ENCODE measurements at places on chromosomes 12 and 14.

DNA sequence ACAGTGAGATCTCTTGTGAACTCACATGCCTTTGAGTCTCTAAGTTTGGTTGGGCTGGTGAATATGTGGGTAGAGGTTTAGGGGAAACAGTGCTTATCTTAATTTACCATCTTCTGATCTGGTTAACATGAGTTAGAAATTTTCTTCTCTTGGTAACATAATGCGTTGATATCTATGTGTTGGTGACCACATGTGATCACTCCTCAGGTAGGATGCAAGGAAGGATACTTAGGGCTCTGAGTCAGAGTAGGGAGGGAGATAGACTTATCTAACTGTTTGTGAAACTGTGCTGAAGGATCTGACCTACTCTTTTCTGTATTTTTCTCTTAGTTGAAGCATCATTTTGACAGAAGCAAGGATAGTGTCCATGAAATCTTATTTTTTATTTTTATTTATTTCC lies 23.1 kb downstream of the FAM234B start:
- no peak for DNase-seq

- DNase-seq, result no peak
These were observed 13.5 kb downstream of the SLIRP start for GRCh38 chr14:77721437-77721836.

- DNase-seq, result no peak
These were observed 14.2 kb upstream of the BLTP3B start for GRCh38 chr12:100156731-100157426.

DNA sequence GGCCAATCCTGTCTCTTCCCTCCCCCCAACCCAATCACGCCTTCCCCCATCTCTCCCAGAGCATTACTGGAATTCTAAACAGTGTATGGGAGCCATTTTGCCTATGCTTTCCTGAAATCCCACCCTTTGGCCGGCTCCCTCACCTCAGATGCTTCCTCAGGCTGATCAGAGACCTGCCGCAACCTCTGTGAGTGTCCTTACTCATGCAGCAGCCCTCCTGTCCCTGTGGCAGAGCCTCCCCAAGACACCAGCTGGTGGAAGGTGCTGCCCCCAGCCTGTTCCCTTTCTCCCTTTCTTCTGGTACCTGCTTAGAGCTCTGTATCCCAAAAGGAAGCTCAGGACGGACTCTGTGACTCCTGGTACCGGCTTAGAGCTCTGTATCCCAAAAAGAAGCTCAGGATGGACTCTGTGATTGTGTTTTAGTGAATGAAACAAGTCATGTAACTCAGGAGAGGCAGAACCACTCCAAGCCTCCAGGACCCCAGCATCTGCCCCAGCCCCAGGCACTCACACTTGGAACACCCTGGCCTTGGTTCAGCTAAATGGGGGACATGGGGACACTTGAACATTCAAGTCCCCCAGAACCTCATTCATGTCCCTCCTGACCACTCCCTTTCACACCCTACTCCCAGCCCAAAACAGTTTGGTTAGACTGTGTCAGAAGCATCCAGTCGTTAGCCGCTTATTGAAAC lies 29.3 kb upstream of the RIN3 start:
- DNase-seq, result no peak

- no peak for DNase-seq
These were observed 165.4 kb downstream of the FOXA1 start for GRCh38 chr14:37429618-37430017.

GRCh38 chr12:6118891-6119568 lies 5.4 kb downstream of the VWF start:
- DNase-seq, result no peak

GRCh38 chr14:74324931-74325361 lies 22.2 kb upstream of the ABCD4 start:
- no peak for DNase-seq

Measured in stimulated activated CD4-positive, alpha-beta T cell treated with anti-CD3 and anti-CD28 coated beads, TNF-alpha, amount 100 ng/mL, for 48 hours (primary cell).